ENCODE measurements at places on chromosomes 1 and 21. TPM values are rescaled to one million over a fixed set of nuclear protein-coding genes. Genes with fewer than 3 reads are reported as not detected.

C1orf35 gene
- total RNA-seq, result 11.9 TPM

GRCh38 chr21:14058566-14058965 is 152.2 kb downstream of the LIPI start:
- DNase-seq, result no peak

DNA sequence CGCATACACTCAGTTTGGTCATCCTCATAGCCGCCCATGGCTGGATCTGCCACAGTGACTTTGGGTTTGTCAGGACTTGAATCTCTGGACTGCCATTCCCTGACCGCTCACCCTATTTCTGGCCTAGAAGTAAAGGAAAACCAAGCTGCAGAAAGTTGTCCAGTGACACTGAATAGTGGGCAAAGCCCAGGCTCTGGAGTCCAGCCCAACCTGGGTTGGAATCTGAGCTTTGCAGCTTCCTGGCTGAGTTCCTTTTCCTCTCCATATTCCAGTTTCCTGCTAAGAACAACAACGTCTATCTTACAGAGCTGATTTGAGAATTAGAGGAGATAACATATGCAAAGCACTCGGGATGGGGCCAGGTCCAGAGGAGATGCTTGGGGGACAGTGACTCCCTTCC is 15.6 kb upstream of the EIF4G3 start:
- DNase-seq, result no peak

DNA sequence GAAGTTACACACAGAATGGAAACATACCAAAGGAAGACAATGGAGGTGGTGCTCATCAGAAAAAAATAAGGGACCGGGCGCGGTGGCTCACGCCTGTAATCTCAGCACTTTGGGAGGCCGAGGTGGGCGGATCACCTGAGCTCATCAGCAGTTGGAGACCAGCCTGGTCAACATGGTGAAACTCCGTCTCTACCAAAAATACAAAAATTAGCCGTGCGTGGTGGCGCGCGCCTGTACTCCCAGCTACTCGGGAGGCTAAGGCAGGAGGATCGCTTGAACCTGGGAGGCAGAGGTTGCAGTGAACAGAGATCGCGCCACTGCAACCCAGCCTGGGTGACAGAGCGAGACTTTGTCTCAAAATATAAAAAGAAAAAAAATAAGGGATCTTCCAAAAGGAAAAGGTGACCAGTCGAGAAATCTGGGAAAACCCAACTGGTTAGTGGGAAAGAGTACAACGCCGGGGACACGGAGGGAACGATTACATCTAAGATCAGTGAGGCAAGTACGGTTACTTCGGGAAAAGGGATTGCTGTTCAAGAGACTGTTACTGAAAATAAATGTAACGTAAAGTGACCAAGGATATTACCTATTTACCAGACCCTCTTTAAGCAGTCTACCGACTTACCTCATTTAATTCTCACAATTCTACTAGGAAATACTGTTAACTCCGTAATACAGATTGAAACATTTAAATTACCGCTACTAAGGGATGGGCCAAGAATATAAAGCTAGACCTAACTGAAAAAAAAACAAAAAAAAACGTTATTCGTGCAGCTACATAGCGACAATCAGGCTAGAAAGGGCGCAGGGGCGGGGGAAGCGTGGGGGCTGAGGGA is 822 bp downstream of the CCT3 start:
- DNase-seq, result peak; percentile 11

GRCh38 chr1:80542231-80542630 is 1258.5 kb upstream of the ADGRL2 start:
- DNase-seq, result no peak

- DNase-seq, result no peak
Measured at GRCh38 chr1:24970926-24971875, 41.1 kb upstream of the RUNX3 start.

- no peak for DNase-seq
Measured at GRCh38 chr1:218692808-218693207, 347.7 kb downstream of the TGFB2 start.

CYP4A11 gene
- not detected for total RNA-seq

DNA sequence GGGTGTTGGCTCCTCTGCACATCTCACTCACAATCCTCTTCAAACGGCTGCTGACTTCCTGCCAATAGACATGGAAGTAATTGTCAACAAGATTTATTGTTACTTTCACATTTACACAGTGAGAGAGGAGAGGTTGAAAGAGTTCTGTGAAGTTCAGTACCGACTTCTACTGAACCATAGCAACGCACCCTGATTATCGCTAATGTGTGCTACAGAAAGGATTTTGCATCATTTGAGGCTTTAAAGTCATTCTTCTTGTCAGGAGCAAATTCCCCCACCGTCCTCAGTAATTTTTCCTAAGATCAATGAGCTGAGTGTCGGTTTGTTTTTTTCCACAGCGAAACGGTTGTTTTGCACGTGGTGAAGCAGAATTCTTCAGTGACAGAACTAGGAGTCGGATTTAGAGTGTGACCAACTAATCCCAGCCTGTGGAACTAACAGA is 361.0 kb downstream of the ADGRL2 start:
- DNase-seq, result no peak

KRTAP10-12 gene
- not detected for total RNA-seq

GRCh38 chr1:210438928-210439841 is 110.5 kb downstream of the HHAT start:
- DNase-seq, result no peak
